ENCODE measurements at places on chromosomes 3 and 15. TPM values are rescaled to one million over a fixed set of nuclear protein-coding genes. Genes with fewer than 3 reads are reported as not detected.

Gene RTP4
- total RNA-seq, result not detected

Gene LRRC2
- 2.6 TPM for total RNA-seq

Gene SCAMP2
- total RNA-seq, result 50.2 TPM

Gene GOLGA6L6
- not detected for total RNA-seq

Gene GXYLT2
- total RNA-seq, result 2.6 TPM

Gene NR2F2
- total RNA-seq, result 0.24 TPM

Gene KLHL40
- total RNA-seq, result not detected
